ENCODE measurements at places on chromosomes 5 and 9.

- no peak for ATAC-seq
These were observed 243.8 kb downstream of the CEMIP2 start for GRCh38 chr9:71524516-71524915.

DNA sequence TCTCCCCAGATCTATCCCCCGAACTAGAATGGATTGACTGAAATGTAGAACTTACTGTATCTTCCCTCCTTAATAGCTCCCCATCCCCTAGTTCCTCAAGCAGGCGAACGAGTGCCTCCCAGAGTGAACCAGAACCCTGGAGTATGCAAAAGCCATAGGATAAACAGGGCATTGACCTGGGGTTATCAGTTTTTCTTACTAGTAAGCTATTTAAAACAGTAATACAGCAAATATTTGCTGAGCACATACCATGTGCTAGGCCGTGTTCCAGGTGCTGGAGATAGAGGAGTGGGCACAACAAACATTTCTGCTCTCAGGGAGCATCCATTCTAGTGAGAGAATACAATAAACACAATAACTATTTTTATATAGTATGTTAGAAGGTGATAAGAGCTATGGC, 1.8 kb downstream of the SKP2 start:
- no peak for ATAC-seq

GRCh38 chr5:1317921-1318565, 23.2 kb upstream of the TERT start:
- no peak for ATAC-seq

- ATAC-seq = no peak
These were observed 51.8 kb upstream of the CTNNAL1 start for GRCh38 chr9:109064963-109065702.

- ATAC-seq = no peak
These were observed 123.4 kb downstream of the TMEM161B start for GRCh38 chr5:88145221-88145610.

DNA sequence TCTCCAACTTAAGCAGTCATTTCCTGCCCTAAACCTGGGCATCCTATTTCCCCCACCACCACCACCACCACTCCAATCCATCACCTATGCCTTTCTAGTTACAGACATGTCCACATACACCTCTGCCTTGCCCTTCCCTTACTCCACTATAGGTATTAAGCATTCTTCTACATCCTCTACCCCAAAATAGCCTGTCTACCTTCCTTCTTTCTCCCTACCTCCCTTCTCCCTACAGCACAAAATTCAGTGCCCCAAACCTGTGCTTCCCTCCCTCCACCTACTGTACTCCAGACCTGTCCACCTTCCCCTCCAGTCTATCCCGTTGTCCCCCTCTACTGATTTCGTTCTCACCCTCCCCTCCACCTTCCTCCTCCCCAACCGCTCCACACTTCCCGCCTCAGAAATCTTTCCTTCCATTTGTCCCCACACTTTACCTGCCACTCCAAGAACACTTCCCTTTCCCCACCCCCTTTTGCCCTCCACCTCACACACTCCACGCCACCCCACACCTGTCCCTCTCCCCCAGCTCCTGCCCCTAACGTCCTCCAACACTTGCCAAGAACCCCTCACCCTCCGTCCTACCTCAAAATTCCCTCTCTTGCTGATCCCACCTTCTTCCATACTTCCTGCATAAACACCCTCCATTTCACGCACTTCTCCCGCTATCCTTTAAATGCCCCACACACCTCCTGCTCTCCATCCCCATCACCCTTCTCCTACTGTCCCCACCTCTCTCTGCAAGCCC, 1.6 kb downstream of the STRBP start:
- no peak for ATAC-seq

GRCh38 chr5:73812962-73813588, 187.1 kb downstream of the ARHGEF28 start:
- no peak for ATAC-seq

GRCh38 chr9:136220017-136220729, 15.2 kb upstream of the LHX3 start:
- ATAC-seq = peak; percentile 79

DNA sequence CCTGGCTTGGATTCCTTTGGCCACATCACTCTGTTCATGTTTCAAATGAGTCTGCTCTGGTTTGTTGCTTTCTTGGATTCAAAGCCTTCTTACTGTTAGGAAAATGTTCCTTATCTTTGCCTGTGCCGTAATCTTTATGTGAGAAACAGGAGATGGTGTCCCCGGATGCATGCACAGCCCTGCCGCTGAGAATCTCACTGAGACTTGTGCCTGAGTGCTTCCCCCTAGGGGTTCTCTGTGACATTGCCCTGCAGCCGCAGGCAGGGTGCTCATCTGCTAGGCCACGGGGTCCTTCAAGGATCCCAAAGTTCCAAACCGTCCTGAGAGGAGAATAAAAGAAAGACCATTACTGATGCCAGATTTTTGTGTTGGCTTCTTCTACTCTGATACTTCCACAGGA, 81.4 kb upstream of the ANKRD55 start:
- peak; percentile 37 for ATAC-seq

DNA sequence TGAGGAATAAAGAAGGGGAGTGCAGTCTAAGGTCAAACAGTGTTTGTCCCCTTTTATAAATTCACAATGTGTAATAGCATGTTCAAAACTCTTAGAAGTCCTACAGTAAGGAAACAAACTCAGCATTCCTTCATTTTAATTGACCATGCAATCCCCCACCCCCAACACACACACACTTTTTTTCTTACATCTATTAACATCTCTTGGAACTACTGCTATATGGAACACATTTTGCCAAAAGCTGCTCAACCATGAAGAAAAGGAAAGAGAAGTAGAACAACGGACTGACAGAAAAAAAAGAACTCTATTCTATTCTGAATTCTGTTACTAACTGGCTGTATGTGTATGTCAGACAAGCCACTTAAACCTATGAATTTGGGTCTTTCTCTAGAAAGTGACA, 2.8 kb upstream of the CTNNAL1 start:
- no peak for ATAC-seq

- ATAC-seq = no peak
These were observed 2.0 kb upstream of the MAT2B start for GRCh38 chr5:163503106-163504078.

GRCh38 chr5:773517-774264, 10.8 kb downstream of the ZDHHC11B start:
- no peak for ATAC-seq

- peak; percentile 72 for ATAC-seq
These were observed 48.6 kb downstream of the RGS3 start for GRCh38 chr9:113511856-113512761.

DNA sequence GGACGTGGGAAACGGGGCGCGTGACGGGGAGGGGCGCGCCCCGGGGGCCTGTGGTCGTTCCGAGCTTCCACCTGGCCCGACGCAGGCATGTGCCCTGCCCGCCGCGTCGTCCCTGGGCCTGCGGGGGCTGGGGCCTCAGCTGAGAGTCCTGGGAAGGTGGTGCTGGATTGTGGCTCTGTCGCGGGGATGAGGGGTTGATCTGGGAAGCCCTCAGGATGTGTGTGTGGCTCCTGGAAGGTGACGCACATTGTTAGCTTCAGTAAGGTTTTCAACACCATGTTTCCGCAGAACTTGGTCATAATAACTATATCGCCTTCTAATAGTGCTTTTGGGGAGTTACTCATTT, 589.1 kb downstream of the MTRR start:
- ATAC-seq = peak; percentile 2

- ATAC-seq = no peak
These were observed 3.1 kb upstream of the DBH start for GRCh38 chr9:133632806-133633680.

GRCh38 chr5:80739496-80739895, 84.7 kb upstream of the DHFR start:
- no peak for ATAC-seq
